Endodermal cell (in vitro differentiated cells): ENCODE measurements at places on chromosomes 13 and 19.

GRCh38 chr19:31171936-31172335 is 177.3 kb downstream of the TSHZ3 start:
- no peak for DNase-seq

DNA sequence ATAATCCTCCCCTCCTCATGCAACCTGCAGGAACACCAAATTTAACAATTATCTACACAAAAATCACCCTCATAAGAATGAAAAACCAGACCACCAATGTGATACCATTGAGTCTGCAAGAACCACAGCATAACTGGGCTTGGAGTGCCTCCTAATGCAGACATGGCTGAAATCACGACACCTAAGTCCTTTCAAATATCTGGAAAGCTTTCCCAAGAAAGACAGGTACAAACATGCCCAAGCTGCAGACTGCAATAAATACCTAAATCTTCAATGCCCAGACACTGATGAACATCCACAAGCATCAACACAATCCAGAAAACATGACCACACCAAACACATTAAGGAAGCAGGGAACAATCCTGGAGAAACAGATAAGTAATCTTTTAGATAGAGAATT is 417.1 kb downstream of the LMO7 start:
- no peak for DNase-seq

GRCh38 chr13:60226507-60226906 is 62.8 kb upstream of the DIAPH3 start:
- peak; percentile 71 for DNase-seq

DNA sequence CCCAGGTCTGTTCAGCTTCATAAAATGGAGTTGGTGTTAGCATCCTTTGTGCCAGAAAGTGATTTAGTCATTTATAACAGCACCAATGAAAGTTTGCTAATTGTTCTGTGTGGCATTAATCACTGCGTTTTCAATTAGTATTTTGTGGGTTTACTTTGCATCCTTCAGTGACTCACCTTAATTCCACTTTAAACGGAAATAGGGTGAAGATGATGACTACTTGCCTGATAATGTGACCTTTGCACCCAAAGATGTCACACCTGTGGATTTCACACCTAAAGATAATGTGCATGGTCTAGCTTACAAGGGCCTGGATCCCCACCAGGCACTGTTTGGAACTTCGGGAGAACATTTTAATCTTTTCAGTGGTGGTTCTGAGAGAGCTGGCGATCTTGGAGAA is 15.0 kb downstream of the GPATCH1 start:
- DNase-seq, result no peak

GRCh38 chr19:7687177-7687576 is 6.5 kb downstream of the TRAPPC5 start:
- DNase-seq, result no peak

GRCh38 chr19:1098177-1099051 is 3.2 kb upstream of the POLR2E start:
- no peak for DNase-seq

- no peak for DNase-seq
Observed at GRCh38 chr13:99677116-99677951, 176.1 kb downstream of the TM9SF2 start.

DNA sequence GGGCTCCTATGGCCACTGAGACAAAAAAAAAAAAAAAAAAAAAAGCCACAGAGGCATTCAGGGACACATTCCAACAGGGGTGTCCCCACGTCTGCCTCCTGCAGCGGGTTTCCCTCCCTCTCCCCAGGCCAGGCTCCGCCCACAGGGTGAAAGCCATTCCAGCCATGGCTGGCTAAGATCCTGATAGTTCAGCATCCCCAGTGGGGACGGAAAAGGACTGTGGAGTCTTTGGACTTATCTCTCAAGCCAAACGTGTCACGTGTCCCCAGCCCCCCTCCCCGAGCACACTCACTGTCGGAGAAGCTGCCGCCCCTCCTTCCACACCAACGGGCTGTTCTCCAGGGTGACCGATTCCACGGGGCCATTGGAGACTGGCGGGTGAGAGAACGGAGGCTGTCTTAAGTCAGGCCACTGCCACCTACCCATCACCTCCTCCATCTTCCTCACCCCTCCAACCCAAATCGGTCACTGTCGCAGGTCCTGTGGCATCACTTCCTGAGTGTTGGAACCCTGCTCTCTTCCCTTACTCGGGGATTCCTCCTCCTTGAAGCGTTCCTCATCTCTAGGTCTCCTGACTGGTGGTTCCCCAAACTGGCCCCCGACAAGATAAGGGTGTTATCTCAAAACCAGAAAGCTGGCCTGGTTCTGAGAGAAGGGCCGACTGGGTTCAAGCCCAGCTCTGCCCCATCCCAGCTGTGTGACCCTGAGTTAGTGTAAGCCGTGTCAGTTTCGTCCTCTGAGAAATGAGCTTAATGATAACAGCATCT is 9.1 kb upstream of the FKRP start:
- DNase-seq, result no peak

GRCh38 chr19:49590971-49591730 is at the start of gene PRR12:
Gene PRR12 (plus strand): TSS chr19:49591182. CDS start chr19:49591655, 473 bp downstream.
- DNase-seq, result peak; percentile 89

GRCh38 chr13:35179494-35179893 is 237.4 kb downstream of the NBEA start:
- no peak for DNase-seq

DNA sequence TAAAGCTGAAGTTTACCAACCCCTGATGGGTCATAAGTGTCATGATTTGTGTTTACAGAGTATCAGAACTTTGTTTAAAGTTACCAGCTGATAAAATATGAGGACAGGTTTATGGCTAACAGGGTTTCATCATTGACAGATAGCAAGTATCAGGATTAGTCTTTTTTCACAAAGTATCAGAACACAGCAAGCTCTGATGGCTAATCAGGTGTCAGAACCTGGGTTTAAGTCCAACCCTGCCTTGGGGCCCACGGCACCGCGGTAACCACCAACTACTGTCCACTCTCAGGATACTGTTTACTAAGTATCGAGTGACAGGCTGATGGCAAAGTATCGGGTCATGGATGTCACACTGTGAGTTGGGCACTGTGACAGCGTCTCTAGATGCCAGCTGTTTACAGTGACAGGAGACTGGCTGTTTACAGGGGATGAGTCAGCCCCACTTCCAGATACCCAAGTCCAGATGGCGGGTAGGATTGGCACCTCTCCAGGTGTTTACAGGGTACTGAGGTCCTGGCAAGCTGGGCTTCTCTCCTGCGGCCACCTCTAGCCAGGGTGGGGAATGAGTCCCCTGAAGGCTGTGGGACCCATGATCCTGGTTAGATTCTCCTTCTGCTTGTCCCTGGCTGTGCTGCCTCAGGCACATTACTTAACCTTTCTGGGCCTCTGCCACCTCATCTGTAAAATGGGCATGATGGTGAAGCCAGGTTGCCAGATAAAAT is 21.8 kb downstream of the ARRDC2 start:
- no peak for DNase-seq
